ENCODE measurements at places on chromosomes 3 and 15.

- DNase-seq, result no peak
These were observed 35.9 kb downstream of the CCK start for GRCh38 chr3:42229942-42230688.

DNA sequence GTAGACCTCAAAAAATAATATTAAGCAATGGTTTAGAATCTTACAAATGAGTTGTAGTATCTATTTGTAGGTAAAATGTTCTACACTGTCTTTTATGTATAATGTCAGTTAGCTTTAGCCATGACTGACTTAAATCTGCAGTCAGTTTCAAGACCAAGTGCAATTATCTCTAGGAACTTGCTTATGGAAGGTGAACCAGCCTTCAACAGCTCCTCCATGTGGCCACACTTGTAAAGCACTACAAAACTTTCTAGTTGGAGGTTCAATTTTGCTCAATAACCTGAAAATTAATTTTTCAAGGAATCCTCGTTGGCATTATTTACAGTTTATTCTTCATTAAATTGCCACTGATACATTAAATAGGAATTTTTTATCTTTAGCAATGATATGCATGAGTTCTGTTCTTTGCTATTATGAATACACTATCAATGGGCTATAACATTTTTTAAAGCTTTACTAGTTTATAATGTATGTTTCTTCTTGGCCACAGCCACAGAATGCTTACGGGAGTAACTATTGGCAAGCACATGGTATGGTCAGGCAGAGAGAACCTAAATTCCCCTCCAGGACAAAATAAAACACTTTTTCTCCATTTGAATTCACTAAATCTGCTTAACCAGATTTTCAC is 315.3 kb upstream of the UBE2E2 start:
- DNase-seq, result no peak

DNA sequence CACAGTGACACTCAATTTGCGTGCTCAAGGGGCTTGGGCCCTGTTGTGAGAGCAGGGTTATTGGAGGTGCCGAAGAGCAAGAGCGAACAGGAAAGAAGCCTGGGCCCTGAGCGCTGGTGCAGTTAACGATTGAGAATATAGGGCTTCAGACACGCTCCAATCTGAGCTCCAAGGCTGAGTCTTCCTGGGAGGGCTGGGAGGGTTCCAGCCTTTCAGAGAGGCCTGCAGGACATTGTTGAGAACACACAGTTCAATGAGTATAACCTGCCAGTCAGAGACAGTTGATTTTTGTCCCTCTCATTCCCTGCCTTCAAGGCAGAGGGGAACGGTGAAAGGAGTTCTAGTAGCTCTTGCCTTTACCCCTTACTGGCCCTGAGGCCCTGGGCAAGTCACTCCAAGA is 47.3 kb downstream of the GLDN start:
- DNase-seq, result no peak

GRCh38 chr3:11407644-11408043 is 135.4 kb downstream of the ATG7 start:
- DNase-seq, result no peak
